Left ventricle myocardium superior (tissue), 1 donor: ENCODE measurements at places on chromosomes 5 and 9. TPM values are rescaled to one million over a fixed set of nuclear protein-coding genes. Genes with fewer than 3 reads are reported as not detected.

Gene PAIP1
- total RNA-seq = 124 TPM

Gene SURF2
- 14.5 TPM for total RNA-seq

Gene UNC5A
- 0.22 TPM for total RNA-seq

Gene ELAVL2
- not detected for total RNA-seq

Gene ASPN
- total RNA-seq = 4.5 TPM

Gene ZNF346
- 8.3 TPM for total RNA-seq

Gene SLC1A3
- 105 TPM for total RNA-seq

Gene THG1L
- total RNA-seq = 5.3 TPM
